ENCODE measurements at places on chromosomes 13 and 19.
A peak's percentile ranks its signal among the peaks of the same experiment; 100 is the strongest.

DNA sequence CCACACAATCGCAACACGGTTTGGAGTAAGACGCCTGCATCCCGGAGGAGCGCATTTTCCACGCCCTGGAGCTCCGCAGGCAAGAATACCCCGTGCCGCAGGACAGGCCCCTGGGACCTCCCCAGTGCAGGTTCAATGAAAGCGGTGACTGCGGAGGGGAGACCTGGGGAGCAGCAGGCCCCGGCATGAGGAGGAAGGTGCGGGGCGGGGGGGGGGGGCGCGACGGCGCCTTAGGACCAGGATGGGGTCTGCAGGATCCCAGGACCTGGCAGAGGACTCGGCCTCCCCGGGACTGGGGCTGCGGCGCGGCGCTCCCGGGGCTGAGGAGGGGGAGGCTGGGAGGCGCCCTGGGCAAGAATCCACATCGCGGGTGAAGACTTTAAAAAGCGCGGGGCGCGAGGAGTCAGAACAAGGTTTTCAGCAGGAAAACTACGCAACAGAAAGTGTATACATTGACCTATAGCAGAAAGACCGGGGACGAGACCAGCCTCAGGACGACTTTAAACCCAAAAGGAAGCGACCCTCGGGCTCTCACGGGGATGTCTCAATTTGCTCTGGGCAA is 432 bp downstream of the ZNF611 start:
- DNase-seq = no peak

GRCh38 chr13:108657519-108657918 is 28.1 kb downstream of the MYO16 start:
- DNase-seq = no peak

DNA sequence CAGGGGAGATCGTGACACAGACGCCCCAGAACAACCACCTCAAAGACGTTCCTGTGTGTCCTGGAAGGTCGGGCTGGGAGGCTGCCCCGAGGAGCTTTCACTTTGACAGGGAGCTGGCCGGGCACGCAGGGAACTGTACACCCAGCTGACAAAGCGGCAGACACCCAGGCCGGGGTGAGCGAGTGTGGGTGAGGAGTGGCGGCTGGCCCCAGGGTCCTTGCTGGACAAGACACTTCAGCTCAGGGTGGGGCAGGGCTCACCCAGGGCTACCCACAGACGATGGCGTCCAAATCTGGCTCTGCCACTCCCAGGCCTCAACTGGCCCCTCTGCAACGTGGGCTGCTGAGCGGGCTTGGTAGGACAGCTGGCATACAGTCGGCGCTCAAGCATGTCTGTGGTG is 2.0 kb downstream of the FGF22 start:
- no peak for DNase-seq

DNA sequence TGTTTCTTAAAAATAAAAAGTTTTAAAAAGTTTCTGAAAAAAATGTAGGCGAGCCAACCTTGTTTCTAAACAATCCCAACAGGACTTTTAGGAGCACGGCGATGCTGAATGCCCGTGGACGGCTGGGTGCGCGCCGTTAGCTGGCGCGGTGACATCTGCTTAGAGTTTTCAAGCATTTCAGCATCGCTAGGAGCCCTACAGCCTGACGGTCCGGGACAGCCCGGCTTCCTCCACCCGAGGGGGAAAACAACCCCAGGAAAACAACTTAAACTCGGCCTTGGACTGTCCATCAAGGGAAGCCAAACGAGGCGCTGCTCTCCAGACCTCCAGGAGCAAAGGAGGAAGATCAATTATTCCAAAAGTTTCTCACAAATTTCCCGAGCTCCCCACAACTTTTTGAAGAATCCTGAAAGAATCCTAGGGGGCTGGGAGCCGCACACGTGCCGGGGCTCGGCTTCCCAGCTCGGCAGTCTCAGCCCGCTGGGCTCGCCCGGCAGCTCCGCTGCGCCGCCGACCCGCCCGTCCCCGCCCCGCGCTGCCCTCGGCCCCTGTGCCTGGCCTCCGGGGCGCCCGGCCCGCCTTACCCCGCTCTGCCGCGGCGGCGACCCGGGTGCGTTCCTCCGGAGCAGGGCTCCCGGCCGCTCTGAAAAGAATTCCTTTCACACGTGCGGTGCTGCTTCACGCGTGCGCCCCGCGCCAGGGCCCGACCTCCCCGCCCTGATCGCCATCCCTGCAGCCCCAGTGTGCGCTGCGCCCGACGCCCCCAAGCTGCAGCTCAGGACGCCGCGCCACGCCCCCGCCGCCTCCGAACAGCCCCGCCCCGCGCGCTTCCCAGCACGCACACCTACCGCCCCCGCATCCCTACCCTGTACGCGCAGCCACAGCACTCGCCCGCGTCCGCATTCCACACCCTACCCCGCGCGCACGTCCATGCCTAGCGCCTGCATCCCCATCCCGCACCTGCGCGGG is at the start of gene GJA3:
GJA3 (minus strand) TSS at position 747 of the 969 bp plus-strand sequence. CDS start 17,764 bp downstream, outside the sequence.
- DNase-seq = peak; percentile 32

DNA sequence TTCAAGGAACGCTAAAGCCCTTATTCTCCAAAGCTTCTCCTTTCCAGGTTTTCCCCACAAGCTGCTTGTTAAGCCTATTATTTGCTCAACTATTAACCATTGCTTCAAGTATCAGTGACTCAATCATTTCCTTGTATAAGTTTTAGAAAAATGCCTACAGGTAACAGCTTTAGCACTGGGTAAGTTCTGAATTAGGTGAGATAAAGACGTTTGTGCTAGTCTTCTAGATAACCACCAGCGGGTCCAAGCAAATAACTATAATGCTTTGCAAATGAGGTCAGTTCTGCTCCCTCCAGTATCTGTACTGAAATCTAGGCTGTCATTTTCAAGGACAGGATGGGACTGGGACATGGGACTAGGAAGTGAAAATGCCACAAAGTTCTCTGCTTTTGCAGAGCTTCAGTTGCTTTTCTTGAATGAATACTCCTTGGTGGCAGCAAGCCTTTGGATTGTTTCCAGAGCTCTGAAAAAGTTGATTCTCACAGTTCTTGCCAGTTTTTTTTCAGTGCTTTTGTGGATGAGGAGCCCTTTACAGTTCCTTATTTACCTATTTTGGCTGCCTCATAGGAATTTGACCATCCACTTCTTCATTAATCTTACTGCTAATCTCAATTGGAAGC is 1487.7 kb downstream of the EFNB2 start:
- DNase-seq = no peak

DNA sequence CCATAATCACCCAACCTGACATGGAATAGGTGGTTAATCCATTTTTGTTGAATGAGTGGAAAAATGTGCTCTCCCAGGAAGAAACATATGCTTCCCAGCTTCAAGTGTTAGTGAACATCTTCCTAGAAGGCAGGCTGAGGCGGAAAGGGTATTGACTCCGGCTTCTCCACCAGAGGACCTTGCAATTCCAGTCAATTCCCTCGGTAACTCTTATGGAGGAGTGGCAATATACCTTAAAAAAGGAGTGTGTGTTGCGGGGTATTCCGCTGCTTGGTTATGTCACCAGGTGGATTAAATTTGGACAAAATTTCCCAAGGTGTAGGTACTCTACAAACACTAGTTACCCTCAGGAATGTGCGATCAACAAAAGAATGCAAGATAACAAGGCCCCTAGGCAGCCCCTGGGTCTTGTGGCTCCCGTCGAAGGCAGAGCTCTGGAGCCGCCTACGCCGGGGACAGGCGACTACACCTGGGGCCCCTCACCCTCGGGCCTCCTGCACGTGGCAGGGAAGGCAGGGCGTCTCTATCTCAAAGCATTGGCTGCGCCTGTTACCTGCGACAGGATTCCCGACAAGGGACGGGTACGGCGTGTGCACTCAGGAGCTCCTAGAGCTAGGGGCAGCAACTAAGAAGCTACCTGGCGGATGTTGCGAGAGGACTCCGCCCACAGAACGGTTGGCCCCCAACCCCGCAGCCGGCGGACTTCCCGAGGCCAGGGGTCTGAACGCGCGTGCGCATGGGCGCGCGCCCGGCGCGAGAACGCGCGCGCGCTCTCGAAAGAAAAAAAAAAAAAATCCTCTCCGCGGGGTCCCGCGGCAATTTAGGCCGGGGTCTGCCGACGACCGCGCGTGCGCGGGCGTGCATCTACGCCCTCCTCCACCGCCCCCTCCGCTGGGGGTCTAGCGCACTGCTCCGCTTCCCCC is at the start of gene WDR87:
WDR87 (minus strand) TSS at position 649 of the 923 bp plus-strand sequence. CDS start 8,355 bp downstream, outside the sequence.
- no peak for DNase-seq

DNA sequence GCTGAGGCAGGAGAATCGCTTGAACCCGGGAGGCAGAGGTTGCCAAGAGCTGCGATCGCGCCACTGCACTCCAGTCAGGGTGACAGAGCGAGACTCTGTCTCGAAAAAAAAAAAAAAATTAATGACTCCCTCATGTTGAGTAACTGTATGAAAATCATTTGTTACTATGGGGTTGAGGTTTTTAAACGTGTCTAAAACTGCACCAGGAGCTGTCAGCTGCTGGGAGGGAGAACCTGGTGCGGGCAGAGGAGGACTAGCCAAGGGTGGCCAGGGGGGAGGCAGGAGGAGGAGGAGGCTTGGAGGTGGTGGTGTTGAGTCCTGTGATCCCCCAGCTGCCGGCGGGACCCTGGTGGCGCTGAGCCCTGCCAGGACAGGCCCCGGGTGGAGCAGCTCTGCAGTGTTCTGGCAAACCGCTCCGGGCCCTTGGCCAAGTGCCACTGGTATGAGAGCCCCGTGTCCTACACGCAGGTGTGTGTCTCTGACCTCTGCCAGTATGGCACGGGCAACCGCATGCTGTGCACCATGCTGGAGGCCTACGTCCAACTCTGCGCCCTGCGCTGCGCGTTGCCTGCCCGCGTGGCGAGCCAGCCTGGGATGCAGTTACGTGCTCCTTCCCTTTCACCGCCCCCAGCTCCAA is 17.1 kb upstream of the FXYD3 start:
- DNase-seq = no peak

- DNase-seq = no peak
These were observed 70.9 kb downstream of the KL start for GRCh38 chr13:33087091-33087490.

DNA sequence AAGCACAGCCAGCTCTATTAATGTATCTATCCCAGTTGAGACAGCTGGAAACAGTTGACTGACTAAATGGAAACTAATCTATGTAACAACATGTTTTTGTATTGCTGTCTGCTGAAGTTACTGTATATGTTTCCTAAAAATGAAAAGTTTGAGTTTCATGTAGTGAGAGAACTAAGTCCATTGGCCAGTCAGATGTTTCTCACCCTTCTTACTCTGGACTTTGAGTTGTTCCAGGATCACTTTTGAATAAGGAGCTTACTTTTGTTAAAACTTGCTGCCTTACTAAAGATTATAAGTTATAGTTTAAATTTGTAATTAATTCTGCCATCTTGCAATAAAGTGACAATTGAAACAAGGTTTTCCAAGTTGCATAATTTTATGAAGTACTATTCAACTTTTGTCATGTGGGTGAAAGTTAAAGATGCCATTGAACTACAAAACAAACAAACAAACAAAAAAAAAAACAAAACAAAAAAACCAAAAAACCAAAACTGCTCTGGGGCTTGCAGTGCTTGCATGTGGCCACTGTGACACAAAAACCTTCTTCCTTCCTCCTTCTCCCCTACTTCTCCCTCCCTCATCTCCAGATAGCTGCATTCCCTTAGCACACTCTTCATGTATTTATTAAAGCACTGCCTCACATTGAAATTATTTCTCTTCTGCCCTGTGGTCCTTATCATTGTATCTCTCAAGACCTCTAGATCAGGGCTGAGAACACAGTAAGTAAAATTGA is 15.3 kb downstream of the WDFY2 start:
- no peak for DNase-seq

- no peak for DNase-seq
These were observed 26.7 kb upstream of the ISYNA1 start for GRCh38 chr19:18464646-18465045.

DNA sequence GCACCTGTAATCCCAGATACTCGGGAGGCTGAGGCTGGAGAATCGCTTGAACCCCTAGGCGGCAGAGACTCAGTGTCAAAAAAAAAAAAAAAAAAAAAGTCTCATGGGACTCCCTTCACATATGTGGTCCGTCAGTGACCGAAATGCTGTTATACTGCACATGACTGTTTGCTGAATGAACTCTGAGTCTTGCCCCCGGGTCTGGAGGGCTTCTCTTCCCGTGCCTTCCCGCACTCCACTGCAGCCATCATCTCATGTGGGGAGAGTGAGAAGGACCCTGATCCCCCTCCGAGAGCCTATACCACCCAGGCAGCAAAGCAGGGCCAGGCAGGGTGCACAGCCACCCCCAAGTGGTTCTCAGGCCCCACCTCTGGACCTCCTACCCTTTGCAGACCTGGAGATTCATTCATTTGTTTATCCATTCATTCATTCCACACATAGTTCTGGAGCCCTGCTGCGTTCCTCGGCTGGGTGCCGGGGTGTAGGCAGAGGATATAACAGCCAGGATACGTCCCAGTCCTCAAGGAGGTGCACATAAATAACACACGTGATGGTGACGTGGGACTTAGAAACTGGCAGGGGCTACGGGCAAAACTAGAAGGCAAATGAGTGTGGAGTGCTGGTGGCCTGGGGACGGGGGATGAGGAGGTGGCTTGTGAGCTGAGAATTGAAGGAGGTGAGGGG is 14.2 kb downstream of the NDUFA11 start:
- no peak for DNase-seq

- DNase-seq = no peak
These were observed 24.2 kb upstream of the TCF3 start for GRCh38 chr19:1676351-1677266.

GRCh38 chr13:97058391-97058790 is 64.1 kb upstream of the OXGR1 start:
- DNase-seq = no peak

DNA sequence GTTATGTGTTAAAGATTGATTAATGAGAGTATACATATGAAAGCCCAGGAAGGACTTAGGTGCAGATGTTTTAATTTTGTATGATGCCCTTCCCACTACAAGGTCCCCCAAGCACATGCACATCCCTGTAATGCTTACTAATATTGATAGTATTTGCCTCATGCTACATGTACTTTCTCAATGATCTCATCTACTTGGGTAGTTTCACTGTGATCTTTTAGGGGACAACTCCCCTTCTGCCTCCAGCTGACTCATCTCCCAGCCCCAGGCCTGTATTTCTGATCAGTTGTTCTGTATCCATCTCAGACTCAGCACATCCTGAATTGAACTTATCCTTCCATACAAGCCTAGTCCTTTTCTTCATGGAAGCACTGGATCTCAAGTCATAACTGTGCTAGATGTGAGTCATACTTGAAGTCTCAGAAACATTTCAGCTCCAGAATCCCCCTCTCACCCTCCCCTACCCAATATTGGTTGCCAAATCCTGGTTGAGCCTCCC is 49.4 kb upstream of the INTS6 start:
- no peak for DNase-seq

GRCh38 chr19:14817052-14817451 is 17.9 kb downstream of the OR7A5 start:
- no peak for DNase-seq

DNA sequence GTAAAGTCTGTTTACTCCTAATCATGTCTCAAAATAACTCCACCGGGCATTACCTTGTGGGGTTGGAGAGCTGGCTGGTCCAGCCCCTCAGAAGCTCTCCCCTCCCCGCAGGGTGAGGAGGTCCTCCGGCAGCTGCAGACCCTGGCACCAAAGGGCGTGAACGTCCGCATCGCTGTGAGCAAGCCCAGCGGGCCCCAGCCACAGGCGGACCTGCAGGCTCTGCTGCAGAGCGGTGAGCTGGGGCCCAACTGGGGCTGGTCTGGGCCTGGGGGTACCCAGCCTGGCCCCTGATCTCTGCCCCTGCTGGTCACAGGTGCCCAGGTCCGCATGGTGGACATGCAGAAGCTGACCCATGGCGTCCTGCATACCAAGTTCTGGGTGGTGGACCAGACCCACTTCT is 20.2 kb downstream of the HIPK4 start:
- DNase-seq = no peak

Measured in stimulated activated naive CD4-positive, alpha-beta T cell (primary cell).